ENCODE measurements at places on chromosomes 1 and 21.

- no peaks in the 10 kb centered on the region for H3K36me3 ChIP-seq
- DNase-seq = no peak
- H3K27me3 ChIP-seq = no peaks in the 10 kb centered on the region
- no peaks in the 10 kb centered on the region for H3K4me1 ChIP-seq
These were observed 20.0 kb upstream of the GPR153 start for GRCh38 chr1:6280761-6281451.

DNA sequence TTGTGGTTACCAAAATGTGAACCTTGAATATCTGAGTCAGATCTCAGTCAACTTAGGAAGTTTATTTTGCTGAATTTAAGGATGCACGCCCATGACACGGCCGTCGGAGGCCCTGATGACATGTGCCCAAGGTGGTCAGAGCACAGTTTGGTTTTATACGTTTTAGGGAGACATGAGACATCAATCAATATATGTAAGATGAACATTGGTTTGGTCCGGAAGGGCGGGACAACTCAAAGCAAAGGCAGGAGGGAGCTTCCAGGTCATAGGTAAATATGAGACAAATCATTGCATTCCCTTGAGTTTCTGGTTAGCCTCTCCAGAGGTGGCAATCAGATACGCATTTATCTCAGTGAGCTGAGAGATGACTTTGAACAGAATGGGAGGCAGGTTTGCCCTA, 1.0 kb upstream of the PRMT2 start:
- H3K36me3 ChIP-seq = peaks cover 13% of the 10 kb centered on the region
- no peaks in the 10 kb centered on the region for H3K27me3 ChIP-seq
- H3K4me3 ChIP-seq = peak overlapping the region; percentile 100
- H3K4me1 ChIP-seq = peaks cover 38% of the 10 kb centered on the region
- H3K27ac ChIP-seq = peak overlapping the region; percentile 84

DNA sequence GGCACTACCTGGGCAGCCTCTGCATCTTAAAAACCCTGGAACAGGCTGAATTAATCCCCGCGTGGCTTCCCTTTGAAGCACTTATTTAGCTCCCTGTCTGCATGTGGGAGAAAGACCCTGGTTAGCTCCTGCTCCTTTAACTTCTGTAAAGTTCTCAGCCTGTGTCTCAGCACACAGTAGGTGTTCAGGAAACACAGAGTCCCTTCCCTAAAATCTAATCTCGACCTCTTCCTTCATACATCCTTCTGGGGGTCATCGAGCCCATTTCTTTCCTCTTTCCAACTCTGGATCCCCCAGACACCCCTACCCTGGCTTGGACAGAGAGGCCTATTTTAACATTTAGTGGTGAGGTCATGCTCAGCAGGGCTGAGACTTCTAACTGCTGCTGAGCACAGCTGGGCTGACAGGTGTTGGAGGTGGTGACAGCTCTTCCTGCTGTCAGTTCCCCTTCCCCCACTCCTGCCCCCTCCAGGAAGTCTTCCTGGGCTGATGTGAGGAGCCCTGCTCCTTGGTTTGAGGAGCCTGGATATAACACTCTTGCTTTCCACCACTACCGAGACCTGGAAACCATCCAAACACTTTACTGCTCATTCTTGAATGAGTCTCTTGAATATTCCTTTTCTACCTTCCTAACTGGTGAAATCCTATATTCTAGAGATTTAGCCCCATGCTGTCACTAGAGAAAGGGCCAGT, 5.3 kb downstream of the E2F2 start:
- peaks cover 73% of the 10 kb centered on the region for H3K4me1 ChIP-seq
- H3K27me3 ChIP-seq = no peaks in the 10 kb centered on the region
- no peaks in the 10 kb centered on the region for H3K36me3 ChIP-seq
- H3K27ac ChIP-seq = peak overlapping the region; percentile 24
- no peak for DNase-seq

DNA sequence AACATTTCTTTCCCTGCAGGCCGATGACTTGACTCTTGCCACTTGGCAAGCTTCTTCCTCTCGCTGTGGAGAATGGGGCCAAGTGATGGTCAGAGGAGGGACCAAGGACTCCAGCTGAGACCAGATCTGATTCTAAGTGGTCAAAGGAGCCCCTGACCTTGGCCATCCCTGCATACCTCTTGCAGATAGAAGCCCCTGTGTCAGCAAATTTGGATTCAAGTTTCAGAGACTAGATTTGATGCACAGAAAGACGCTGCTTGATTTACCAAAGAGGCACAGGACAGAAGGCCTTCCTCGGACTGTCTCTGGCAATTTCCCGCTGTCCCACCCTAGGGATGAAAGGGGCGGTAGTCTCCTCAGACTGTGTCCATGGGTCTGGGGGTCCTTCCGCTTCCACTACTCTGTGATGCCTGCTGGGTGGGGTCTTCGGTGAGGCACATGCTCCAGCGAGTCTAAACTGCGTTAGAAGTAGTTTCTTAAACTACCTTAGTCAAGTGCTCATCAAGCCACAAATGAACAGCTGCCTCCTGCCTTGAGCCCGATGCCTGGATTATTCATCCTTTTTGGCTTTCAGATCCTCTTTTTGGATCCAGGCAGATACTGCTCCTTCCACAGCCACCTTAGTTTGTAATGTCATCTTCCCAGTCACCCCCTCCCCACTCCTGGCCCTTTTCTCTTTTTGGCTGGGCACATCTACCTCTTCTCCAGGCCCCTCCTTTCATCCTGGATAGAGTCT, 31.8 kb upstream of the RBM15 start:
- H3K27ac ChIP-seq = no peak overlapping the region
- H3K4me1 ChIP-seq = peaks cover 2% of the 10 kb centered on the region
- DNase-seq = no peak
- H3K27me3 ChIP-seq = no peaks in the 10 kb centered on the region

- no peak for DNase-seq
- H3K27me3 ChIP-seq = peaks cover 25% of the 10 kb centered on the region
- no peaks in the 10 kb centered on the region for H3K4me1 ChIP-seq
- no peak overlapping the region for H3K4me3 ChIP-seq
- no peaks in the 10 kb centered on the region for H3K36me3 ChIP-seq
- H3K27ac ChIP-seq = no peak overlapping the region
These were observed 32.1 kb downstream of the RHBG start for GRCh38 chr1:156401041-156401574.

DNA sequence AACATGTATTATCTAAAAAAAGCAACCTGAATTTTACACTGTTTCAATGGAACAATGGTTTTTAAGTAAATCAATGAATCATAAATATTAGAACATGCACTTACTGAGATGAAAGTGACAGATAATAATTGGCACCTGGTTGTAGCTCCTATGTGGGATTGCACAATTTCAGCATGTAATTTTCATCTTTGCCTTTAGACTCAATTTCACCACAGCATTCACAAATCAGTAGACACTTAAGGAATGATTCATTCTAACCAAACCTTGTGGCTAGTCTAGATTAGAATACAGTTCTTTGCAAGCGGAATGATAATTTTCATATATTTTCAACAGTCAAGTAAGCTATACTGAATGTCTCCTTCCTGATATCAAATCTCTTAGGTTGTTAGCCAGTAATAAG, 853.4 kb downstream of the KCNT2 start:
- H3K27ac ChIP-seq = no peak overlapping the region
- no peak for DNase-seq
- H3K36me3 ChIP-seq = no peaks in the 10 kb centered on the region

- H3K4me1 ChIP-seq = no peaks in the 10 kb centered on the region
- DNase-seq = no peak
- H3K27ac ChIP-seq = no peak overlapping the region
- H3K27me3 ChIP-seq = no peaks in the 10 kb centered on the region
These were observed 10.7 kb downstream of the MYSM1 start for GRCh38 chr1:58689167-58689566.

DNA sequence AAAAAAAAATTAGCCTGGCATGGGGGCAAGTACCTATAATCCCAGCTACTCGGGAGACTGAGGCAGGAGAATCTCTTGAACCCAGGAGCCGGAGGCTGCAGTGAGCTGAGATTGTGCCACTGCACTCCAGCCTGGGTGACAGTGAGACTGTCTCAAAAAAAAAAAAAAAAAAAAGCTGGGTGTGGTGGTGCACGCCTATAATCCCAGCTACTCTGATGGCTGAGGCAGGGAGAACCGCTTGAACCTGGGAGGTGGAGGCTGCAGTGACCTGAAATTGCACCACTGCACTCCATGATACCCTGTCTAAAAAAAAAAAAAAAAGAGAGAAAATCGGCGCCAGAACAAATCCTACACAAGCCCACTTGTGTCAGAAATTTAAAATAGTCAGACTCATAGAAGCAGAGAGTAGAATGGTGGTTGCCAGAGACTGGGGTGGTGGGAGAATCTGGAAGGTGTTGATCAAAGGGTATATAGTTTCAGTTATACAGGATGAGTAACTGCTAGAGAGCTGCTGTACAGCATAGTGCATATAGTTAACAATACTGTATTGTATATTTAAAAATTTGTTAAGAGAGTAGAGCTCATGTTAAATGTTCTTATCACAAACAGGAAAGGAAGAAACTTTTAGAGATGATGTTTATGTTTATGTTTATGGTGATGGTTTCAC, 9.6 kb downstream of the DIP2A start:
- DNase-seq = no peak
- H3K27me3 ChIP-seq = no peaks in the 10 kb centered on the region
- no peak overlapping the region for H3K27ac ChIP-seq
- H3K4me1 ChIP-seq = peaks cover 11% of the 10 kb centered on the region
- H3K4me3 ChIP-seq = no peak overlapping the region

GRCh38 chr1:226638001-226638601, 89.5 kb downstream of the STUM start:
- no peak overlapping the region for H3K4me3 ChIP-seq
- no peak for DNase-seq
- peaks cover 95% of the 10 kb centered on the region for H3K36me3 ChIP-seq
- H3K27ac ChIP-seq = peak overlapping the region; percentile 15
- peaks cover 77% of the 10 kb centered on the region for H3K4me1 ChIP-seq

- no peaks in the 10 kb centered on the region for H3K36me3 ChIP-seq
- no peak overlapping the region for H3K4me3 ChIP-seq
- no peak for DNase-seq
- no peaks in the 10 kb centered on the region for H3K4me1 ChIP-seq
These were observed 254.6 kb downstream of the COL11A1 start for GRCh38 chr1:102853701-102854187.

DNA sequence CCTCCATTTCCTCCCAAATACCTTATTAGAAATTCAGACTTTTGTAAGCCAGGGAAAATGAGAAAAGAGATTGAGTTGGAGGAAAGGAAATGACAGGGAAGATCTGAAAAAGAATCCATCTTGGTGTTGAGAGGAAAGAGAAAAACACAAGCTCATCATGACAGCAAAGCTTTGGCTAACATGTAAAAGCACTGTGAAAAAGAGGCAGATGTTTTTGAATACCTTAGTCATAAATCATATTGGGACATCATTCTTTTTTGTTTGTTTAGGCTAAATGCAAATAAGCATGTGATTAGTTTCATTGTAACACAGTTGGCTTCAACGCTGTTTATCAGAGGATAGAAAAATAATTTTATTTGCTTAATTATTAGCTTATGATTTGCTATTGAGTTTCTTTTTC, 64.6 kb downstream of the LHX8 start:
- DNase-seq = no peak
- no peak overlapping the region for H3K4me3 ChIP-seq
- H3K36me3 ChIP-seq = no peaks in the 10 kb centered on the region
- H3K27me3 ChIP-seq = no peaks in the 10 kb centered on the region

DNA sequence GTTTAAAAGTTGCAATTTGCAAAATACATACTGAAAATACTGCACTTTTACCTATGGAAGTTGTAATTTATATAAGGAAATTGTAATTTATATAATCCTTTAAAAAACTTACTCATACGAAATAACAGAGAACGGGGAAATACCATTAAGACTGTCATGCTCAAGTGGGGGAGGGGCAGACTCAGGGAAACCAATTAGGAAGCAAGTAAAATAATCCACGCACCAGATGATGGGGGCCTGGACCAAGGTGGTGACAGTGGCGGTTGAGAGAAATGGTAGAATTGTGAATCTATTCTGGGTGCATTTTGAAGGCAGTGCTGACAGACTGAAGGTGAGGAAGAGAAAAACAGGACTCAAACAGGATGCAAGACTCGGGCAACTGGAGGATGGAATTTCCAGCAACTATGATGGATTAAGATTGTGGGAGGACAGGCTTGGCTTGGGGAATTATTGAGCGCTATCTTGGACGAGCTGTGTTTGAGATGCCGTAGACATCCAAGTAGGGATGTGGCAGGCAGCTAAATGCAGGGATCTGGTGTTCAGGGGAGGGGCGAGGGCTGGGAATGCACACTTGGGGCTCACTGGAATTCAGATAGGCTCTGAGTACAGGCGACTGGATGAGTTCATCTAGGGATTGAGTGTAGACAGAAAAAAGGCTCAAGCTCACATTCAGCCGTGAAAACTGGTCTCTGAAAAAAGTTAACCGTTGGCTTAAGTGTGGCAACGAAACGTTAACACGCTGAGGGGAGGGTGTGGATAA, 977 bp downstream of the LCA5L start:
- no peaks in the 10 kb centered on the region for H3K27me3 ChIP-seq
- peaks cover 11% of the 10 kb centered on the region for H3K4me1 ChIP-seq
- H3K27ac ChIP-seq = no peak overlapping the region
- H3K4me3 ChIP-seq = peak overlapping the region; percentile 71
- DNase-seq = no peak

DNA sequence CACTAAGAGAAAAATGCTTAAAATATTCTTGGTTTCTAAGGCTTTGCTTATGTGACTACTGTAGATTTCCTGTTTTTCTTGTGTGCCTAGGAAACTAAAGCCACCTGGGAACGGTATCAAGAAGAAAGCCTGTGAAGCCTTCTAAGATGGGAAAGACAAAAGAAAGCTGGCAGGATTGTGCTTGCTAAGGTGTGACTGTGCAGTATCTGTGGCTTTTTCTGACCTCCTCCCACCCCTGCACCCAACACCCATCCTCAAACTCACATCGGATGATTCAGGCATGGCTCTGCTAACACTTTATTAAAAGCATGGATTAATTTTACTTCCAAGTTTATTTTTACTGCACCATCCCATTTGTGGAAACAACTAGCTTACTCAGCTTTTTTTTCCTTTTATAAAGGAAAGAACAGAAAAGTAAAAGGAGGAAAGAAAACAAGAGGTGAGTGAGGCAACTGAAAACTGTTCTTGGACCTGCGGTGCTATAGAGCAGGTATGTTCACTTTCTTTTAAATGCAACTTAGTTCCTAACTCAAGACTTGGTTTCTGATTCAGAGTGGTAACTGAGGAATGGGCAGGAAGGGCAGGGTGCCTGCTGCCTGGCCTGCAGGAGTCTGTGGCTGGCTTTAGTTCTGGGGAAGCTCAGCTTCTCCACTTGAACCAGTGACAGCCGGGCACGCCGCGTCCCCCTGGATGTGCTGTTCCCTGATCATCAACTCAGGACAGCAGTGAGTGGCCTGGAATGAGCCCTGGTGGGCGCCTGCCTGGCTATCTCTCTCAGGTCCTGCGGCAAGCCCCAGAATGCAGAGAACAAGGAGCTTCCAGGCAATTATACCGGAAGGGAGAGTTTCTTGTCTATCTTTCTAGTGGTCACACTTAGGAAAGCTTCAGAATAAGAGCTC, at the start of gene GBP6:
GBP6 (plus strand) TSS at position 422 of the 899 bp plus-strand sequence. CDS start 4,493 bp downstream, outside the sequence.
- H3K27ac ChIP-seq = no peak within 1 kb of the TSS
- H3K27me3 ChIP-seq = no peaks in the 10 kb centered on the region
- H3K4me1 ChIP-seq = peaks cover 3% of the 10 kb centered on the region
- no peak for DNase-seq

- no peak overlapping the region for H3K4me3 ChIP-seq
- no peaks in the 10 kb centered on the region for H3K27me3 ChIP-seq
- no peak overlapping the region for H3K27ac ChIP-seq
- H3K36me3 ChIP-seq = no peaks in the 10 kb centered on the region
- H3K4me1 ChIP-seq = no peaks in the 10 kb centered on the region
These were observed 39.6 kb downstream of the GFI1 start for GRCh38 chr1:92447033-92447681.

Data from CD4-positive, alpha-beta T cell (primary cell).